ENCODE measurements at places on chromosomes 1 and 21.

DNA sequence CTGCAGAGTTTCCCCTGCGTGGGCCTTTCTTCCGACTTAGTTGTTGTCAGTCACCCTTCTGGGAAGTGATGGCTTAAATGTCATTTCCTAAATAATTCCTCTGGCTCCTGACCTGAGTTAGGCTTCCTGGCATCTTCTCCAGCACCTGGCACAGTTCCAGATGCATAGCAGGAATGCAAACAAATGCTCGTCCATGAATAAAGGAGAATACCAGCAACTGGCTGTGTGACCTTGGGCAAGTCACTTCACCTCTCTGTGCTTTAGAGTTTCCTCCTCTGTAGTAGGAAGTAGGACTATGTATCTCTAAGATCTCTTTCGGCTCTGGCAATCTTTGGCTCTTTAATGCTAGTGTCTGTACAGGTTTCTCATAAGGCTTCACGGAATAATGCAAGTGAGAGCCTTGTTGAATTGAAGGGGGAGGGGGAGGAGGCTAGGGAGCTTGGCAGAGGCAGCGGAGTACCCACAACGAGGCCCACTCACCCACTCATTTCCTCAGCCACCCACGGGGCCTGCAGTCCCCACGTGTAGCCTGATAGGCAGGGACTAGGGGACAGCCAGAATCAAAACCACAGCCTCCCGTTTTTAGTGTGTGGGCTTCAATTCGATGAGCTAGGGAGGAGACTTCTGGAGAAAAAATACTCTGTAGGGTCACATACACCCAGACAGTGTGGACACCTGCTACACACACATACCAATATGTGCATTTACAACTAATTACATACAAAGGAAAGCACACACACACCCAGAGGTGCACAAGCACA, 48.1 kb downstream of the TENT5C start:
- peak; percentile 60 for DNase-seq

GRCh38 chr1:107328087-107328486, 187.2 kb downstream of the NTNG1 start:
- DNase-seq: no peak

- DNase-seq: peak; percentile 56
Measured at GRCh38 chr21:33362044-33362555, 37.3 kb downstream of the IFNAR1 start.

GRCh38 chr1:175889848-175890247, 146.5 kb upstream of the TNR start:
- DNase-seq: no peak

DNA sequence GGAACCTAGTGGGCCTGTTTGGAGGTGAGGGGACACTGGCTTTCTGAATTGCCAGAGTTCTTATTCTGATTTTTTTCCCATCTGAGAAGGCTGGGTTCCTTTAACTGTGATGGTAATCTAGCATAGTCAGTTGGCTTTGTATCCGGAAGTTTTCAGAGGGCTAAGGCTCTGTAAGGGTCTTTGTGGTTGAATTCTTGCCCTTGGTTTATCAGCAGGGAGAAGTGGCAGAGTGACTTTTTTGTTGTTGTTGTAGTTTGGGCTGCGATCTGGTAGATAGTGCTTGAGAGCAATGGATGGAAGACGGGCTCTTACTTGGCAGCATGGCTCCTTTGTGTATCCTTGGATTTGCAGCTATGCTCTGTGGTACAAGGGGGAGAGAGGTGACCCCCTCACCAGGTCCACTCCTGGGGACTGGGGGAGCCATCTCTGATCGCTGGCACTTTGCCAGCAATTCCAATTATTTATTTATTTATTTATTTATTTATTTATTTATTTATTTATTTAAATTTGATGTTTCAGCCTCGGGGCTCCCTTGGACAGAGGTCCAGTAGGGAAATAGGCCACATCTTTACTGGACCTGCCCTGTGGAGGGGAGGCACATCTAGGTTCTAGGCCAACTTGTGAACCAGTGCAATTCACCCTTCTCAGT, 18.5 kb downstream of the TCP10L start:
- DNase-seq: no peak

DNA sequence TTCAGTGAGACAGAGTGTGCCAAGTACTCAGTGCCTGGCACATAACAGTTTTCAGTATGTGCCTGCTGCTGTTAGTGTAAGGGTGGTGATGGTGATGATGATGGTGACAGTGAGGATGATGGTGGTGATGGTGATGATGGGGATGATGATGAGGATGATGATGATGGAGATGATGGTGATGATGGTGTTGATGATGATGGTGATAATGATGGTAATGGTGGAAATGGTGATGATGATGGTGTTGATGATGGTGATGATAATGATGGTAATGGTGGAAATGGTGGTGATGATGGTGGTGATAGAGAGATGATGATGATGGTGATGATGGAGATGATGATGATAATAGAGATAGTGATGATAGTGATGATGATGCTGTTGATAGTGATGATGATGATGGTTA, 62.0 kb downstream of the AJAP1 start:
- DNase-seq: no peak

DNA sequence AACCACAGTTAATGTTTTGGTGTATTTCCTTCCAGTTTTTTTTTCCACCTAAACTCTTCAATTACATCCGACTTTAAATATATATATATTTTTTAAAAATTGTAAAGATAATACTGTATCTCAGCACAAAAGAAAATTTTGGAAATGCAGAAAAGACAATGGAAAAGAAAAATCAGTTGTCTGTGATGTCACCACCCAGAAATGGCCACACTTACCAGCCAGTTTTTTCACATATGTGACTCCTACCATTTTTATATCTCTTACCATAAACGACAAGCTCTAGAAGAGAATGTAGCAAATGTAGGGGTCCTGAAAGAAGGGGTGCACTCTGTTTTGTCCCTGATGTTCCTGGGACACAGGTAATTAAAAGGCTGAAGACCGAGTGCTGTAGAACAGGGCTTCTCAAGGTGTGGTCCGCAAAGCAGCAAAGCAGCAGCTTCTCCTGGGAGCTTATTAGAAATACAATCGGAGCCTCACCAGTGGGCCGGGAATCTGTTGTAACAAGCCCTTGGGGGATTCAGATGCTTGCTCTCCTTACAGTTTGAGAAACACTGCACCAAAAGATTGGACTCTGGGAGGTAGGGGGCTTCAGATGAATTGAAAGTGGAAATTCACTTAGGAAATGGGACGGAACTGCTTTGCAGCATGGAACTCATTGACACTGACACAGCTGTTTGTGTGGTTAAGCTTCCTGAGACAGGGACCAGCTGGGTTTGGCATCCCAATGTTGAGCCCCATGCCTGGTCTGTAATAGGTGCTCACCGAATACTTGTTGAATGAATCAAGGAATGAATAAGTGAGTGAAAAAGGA, 44.1 kb downstream of the ALPL start:
- DNase-seq: no peak

DNA sequence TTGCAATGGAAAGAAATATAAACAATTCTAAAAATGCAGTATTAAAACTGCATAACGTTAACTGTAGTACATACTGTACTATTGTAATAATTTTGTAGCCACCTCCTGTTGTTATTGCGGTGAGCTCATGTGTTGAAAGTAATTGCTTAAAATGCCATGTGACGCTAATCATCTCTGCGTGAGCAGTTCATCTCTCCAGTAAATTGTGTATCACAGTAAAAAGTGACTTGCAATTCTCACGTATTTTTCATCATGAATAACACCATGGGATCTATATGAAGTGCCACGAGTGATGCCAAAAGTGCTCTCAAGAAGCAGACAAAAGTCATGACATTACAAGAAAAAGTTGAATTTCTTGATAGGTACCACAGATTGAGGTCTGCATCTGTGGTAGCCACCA, 82.4 kb upstream of the CYYR1 start:
- DNase-seq: no peak

DNA sequence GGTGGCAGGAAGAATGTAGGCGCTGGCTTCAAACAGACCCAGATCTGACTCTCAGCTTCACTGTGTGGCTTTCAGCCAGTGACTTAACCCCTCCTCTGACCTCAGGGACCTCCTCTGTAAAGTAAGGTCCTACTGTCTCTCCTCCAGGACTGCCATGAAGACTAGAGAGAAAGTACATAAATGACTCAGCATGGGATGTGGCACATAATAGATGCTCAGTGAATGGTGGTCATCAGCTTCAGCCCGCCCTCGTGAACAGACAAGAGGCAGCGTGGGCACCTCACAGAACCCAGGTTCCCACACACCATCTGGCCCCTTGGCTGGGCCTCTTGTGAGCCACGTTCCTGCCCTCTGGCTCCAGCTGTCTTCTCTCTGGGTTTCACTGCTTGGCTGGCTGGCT, 126.0 kb downstream of the SYF2 start:
- peak; percentile 40 for DNase-seq

GRCh38 chr1:192974701-192975100, 84.5 kb downstream of the UCHL5 start:
- DNase-seq: no peak

DNA sequence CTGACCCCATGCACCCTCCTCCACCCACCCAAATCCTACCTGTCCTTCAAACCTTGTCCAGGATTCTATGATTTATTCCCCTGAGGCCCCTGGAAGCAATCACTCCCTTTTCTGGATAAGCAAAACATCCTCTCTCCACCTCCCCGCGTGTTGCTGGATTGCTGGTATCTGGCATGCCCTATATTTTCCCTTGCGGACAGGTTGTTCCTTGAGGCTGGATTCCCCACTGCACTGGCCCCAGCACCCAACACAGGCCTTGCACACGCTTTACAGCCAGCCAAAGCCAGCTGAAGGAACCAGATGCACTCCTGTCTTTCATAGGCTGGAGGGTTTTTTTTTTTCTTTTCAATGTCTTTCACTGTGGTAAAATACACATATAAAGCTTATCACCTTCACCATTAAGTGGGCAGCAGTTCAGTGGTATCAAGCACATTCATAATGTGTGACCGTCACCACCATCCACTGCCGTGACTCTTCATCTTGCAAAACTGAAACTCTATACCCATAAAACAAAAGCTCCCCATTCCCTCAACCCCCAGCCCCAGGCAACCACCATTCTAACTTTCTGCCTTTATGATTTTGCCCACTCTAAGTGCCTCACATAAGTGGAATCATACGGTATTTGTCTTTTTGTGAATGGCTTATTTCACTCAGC, 50.9 kb downstream of the TOR1AIP2 start:
- DNase-seq: no peak

- DNase-seq: no peak
Measured at GRCh38 chr1:38018864-38019343, 6.4 kb downstream of the UTP11 start.

GRCh38 chr1:82466416-82466815, 665.7 kb downstream of the ADGRL2 start:
- no peak for DNase-seq

DNA sequence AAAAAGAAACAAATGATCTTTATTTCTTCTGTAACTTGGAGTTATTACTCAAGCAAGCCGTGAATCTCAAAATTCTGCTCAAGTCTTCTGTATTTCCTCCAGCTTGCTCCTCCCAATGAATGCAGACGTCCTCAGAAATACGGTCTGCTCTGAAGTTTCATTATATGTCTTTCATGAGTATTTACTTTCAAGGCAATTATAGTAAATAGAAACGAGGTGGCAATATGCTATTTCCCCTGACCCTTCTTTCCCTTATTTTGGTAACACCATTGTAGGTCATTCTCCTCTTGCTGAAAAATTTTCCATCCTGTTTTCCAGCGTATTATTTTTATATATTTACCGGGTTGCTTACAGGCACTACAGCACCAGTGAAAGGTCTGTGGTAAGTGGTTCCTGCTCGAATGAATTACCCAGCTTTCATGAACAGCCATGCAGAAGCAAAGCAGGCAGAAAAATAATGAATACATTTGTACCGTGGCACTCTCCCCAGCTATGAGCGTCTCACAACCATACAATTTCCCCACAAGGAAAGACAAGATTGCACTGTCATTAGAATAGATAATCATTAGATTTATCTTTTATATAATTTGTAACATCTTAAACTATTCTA, 350.9 kb upstream of the PKN2 start:
- no peak for DNase-seq

GRCh38 chr21:44574457-44575306, 1.2 kb downstream of the KRTAP10-4 start:
- no peak for DNase-seq

DNA sequence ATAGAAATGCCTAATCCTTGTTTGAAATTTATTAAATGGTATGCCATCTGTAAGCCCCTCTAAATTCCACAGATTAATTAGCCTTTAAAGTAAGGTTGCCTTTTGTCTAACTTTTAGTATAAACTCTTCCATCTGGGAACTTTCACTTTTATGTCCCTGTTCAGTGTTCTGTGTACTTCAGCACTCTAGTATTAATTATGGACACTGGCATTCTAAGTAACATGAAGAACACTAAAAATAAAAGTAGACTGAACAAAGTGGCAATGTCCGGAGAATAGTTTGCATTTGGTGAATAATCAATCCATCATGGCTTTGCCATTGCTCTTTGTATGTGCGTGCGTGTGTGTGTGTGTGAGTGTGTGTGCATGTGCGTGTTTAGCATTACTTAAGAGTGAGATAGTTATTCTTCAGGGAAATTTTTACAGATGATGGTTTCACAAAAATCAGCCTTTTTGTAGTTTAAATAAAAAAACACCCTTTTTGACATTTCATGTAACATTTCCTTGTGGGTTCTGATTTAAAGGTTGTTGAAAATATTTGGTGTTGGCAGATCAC, 51.1 kb downstream of the ATF6 start:
- DNase-seq: no peak

DNA sequence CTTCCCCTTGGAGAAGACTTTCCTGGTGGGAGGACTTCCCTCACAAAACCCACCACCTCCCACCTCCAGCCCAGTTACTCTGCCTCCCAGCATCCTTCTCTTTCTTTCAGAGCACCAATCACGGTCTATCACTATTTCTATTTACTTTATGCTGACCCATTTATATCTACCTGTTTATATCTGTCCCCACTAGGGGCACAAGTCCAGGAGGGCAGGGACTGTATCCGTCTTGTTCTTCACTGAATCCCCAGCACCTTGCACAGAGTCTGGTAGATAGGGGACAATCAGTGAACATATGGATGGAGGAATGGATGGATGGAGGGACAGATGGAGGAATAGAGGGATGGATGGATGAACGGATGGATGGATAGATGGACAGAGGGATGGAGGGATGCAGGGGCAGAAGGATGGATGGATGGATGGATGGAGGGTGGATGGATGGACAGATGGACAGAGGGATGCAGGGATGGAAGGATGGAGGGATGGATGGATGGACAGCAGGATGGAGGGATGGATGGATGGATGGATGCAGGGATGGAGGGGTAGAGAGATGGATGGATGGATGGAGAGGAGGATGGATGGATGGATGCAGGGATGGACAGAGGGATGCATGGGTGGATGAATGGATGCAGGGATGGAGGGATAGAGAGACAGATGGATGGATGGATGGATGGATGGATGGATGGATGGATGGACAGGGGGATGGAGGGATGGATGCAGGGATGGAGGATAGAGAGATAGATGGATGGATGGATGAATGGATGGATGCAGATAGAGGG, 5.5 kb downstream of the C1QB start:
- DNase-seq: no peak

GRCh38 chr1:112061901-112062320, 72.4 kb upstream of the KCND3 start:
- peak; percentile 3 for DNase-seq

DNA sequence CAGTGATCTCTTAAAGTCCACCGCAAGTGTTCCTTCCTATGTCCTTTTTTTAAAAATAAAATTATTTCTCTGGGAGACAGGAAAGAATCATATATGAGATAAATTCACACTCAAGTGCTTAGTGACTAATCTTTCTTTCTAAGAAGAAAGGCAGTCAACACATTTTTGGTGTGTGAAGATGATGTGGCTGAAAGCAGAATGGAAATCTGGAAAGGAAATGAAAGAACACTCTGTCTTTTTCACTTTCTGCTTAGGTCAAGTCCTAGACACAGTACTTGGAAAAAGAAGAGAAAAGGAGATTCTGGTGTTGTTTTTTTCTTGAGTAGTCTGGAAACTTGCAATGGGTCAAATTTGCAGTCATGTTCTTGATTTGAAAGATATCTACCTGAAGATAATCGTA, 45.5 kb upstream of the PRRX1 start:
- no peak for DNase-seq
